ENCODE measurements at places on chromosomes 16 and 17.

DNA sequence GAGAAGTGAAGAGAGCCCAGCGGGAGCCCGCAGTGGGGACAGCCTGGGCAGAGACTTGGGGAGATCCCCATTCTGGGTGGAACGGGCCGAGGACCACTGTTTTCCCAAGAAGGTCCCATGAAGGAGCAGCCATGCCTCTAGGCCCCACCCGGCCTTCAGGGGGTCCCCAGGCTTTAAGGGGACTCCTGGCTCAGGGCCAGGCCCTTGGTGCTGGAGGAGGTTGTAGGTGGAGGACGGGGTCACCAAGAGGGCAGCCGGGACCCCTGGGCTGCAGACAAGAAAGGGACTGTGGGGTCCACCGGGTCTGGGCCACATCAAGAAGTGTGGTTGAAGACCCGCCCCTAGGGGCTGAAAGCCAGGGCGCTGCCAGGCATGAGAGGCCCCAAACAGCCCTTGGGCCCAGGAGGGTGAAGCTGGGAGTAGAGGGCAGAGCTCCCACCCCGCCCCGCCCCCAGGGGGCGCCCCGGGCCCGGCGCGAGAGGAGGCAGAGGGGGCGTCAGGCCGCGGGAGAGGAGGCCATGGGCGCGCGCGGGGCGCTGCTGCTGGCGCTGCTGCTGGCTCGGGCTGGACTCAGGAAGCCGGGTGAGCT, at the start of gene PRSS21:
TSS of gene PRSS21 (plus strand) at position 487 of the 589 bp plus-strand sequence. CDS start at position 519, 32 bp downstream.
- no peak for DNase-seq

DNA sequence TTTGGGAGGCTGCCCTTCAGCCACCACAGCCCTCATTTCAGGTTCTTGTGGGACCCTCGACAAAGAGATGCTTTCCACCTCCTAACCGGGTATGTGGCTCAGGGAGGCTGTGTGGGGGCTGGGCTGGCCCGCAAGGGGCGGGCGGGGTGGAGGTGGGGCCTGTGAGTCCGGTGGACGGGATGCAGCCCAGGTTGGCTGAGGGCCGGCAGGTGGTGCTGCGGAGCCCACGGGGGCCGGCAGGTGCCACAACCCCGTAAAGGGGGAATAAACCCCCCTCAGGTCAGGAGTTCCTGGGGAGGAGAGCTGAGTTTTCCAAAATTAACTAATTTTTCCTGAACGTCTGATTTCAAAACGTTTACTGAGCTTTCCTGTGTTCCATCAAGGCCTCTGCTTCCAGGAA, 4.9 kb upstream of the CIAO3 start:
- DNase-seq = no peak

GRCh38 chr16:56252835-56253234, 61.5 kb downstream of the GNAO1 start:
- no peak for DNase-seq

DNA sequence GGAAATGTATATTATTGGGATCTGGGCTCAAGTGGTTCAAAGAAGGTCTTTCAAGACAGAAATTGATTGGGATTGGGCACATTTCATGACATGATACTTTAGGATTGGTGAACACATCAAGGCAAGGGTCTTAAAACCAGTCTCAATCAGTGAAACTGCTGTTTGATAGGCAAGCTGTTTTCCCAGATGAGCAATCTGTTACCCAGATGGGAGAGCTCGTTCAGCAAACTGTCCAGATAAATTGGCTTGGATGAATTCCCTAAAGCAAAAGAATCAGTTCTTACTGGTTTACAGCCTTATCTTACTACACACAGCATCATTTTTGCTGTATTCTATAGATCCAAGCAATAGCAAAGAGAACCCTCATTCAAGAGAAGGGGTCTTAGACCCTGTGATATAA, 31.0 kb upstream of the CNEP1R1 start:
- DNase-seq = no peak

DNA sequence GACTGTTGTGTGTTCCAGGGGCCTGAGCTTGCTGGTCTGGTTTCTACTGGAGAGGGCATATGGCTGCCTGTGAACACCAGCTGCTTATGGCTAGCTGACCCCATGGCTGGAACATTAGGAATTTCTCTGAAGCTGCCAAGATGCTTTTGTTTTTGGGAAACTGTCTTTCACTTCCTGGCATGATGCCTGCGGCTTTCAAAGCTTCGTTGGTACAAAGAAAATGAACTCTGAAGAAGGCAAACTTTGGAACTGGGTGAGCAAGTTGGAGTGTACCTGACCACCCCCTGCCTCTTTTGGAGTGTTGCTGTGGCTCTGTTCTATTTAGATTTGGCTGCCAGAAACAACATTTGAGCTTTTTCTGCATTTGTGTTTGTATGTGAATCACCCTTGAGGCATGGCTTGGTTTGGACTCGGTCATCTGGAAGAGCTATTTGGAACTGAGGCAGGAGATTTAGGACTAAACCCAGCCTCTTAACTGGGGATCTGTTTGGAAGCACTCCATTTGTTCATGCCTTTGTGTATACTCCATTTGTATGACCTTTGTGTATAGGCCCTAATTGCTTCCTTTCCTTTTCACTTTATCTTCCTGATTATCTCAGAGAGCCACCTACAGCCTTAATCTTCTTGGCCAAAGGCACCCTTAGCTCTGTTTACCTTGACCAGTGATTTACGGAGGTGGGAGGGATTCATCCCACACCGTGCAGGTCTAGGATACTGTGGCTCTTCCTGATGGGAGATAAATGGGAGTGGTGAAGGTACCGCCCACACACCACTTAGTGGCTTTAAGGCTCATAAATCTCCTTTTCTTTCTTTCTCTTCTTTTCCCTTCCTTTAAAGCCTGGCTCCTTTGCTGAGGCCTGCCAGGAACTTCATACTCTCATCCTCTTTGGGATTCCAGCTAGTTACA, 7.3 kb upstream of the CPHXL start:
- peak; percentile 86 for DNase-seq

DNA sequence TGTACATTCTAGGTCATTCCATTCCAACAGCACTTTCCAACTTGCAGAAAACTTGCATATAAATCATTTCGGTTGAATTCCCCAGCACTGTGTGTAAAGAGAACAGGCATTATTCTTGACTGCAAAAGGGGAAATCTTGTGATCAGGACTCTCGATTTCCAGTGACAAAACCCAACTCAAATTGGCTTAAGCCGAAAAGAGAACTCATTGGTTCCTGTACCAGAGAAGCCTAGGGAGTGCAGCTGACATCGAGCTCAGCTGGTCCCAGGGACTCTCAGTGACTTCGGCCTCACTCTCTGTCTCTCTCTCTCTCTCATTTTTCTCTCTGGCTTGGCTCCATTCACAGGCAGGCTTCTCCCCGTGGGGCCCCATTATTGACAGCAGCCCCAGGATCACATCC, 30.7 kb downstream of the CD300LF start:
- no peak for DNase-seq

DNA sequence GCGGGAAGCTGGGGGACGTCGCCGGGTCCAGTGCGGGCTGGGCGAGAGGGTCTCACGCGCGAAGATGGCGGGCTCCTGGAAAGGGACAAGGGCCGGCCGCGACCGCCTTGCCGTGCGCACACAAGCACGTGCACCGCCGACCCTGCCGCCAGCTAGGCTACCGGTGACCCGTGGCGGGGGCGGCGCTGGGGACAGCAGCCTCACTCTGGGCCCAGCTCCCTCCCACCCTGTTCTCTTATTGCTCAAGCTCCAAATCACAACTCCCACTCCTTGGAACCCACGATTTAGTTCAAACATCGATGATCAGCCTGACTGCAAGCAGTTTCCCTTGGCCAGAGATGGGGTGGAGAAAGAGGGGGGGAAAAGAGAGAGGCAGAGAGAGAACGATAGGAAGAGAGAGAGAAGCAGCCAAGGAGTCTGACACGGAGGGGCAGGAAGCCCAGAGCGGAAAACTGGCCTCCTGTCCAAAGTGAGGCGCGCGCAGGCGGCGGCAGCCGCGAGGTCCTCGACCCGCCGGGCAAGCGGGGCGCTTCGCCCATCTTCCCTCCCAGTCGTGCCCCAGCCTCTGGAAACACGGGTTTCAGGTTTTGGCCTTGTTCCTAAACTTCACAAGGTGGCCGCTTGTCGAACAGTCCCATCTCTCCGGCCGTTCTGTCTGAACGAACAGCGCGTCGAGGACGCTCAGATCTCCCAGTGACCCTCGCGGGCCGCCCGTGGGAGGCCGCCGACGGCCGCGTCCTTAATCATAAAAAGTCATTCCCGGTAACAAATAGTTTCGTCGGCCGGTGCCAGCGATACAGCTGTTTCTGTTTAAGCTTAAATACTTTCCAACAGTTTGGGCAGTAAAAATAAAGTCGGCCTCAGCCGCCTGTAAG, 1.7 kb upstream of the CBX8 start:
- peak; percentile 64 for DNase-seq

GRCh38 chr16:85908444-85908843, 9.5 kb downstream of the IRF8 start:
- DNase-seq = no peak

DNA sequence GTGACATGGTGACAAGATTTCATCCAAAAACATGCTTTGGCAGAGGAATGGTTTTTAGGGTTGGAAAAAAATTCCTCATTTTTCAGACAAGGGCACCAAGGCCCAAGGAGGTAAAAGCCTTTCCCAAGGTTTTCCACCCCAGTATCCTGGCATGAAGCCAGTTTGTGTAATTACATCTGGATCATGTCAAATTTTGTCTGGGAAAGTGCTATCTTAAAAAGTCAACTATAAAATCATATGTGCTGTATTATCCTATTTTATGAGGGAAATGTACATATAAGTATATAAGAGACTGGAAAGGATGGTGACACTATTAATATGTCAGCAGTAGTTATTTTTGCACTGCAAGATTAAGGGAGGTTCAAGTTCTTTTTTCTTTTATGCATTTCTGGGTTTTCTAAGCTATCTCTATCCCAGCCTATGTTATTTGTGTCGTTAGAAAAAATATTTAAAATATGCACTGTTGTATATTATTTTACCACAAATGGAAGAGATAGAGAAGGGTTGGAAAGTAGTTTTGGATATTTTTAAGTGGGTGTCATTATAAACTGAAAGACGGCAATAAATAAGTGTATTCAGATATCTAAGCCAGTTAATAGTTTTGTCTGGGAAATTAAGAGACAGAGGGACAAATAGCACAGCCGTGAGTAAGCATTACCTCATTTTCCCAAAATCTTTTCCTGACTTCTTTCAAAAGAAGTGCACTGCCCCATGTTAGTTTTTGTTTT, 13.5 kb upstream of the FBXO47 start:
- peak; percentile 82 for DNase-seq

DNA sequence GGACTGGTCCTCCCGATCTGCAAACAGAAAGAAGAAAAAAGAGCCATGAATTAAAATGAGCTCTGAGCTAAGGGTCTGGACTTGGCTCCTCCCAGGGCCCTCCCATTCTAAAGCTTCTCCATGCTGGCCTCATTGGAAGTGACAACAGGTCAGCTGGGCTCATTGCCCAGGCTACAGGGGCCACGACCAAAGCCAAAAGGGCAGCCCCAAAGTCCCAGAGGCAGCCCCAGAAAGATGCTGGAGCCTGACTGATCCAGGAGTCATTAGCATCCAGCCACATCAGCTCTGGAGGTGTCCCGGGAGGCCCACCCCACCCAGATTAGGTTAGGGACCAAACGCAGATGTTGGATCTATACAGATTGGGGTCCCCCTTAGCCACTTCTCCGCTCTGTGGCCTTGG, 58.2 kb downstream of the MYH11 start:
- DNase-seq = no peak

GRCh38 chr17:77471984-77472461, 331.3 kb downstream of the SEC14L1 start:
- DNase-seq = peak; percentile 73

DNA sequence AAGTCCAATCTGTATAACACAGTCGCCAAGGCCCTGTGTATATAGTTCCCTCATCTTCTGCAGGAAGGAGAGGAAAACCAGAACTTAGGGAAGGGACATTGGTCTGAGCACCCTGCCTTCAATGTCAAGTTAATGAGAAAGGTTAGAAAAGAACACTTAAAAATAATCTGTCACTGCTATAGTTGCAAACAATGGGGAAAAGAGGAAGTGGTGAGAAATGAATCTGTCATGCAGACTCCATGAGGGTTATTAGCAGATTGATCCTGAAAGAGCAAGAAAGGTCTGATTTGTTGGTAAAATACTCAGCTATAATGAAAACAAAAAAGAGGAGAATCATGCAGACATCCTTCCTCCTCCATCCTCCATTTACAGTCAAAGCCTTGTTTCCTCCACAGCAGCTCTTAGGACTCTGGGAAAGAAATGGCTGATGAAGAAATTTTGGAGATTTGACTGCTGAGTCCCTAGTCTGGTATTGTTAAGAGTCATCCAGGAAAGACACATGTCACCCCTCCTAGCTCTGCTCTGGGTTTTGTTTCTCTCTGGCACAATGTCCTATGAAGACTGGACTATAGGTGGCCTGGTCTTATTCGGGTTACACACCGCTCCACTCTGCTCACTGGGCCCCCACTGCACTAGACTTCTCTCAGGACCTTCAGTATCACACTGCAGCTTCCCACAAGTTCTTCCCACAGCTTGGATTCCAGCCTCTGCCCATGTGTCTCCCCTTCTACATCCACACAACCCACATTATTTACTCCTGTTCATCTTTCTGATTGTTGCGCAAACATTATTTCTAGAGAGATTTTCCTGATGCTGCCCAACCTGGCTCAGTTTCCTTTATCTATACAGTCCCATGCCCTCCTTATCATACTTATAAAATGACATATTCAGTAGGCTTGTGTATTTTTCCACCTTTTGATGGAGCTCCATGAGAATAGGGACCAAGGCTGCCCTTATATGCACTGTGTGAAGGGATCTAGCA, 56.5 kb upstream of the XYLT1 start:
- no peak for DNase-seq

DNA sequence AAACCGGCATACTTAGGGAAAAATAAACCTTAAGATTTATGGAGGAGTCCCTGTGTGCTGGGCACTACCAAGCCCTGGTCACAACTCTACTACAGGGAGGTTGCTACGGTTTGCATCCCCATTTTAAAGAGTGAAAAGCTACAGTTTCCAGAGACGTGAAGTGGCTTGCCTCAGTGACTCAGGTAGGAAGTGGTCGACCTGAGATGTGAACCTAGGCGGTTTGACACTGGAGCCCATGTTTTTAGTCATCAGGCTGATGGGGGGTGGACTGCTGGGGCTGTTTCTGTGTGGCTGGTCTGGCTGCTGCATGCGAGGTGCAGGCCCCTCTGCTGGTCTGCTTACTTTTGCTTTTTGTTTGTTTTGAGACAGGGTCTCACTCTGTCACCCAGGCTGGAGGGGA, 6.6 kb downstream of the COX6A2 start:
- DNase-seq = no peak

DNA sequence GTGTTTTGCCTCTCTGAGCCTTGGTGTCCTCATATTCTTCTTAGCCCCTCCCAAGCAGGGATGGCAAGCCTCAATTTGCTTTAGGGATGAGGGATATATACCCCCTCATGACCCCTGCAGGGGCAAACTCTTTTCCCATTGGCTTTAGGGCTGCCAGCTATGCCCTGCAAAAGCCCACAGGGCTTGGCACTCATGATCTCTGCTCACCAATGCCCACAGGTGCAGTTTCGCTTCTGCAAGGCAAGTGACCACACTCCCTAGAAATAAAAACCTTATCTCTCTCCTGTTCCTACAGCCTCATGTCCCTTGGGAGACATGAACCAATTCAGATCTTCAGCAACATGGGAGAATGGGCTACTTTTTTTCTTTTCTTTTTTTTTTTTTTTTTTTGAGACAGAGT, 8.8 kb downstream of the BEAN1 start:
- no peak for DNase-seq
